ENCODE measurements at places on chromosomes 16 and 17. TPM values are rescaled to one million over a fixed set of nuclear protein-coding genes. Genes with fewer than 3 reads are reported as not detected.

MT1M gene
- not detected for total RNA-seq

PRSS22 gene
- total RNA-seq, result not detected

TNFRSF12A gene
- total RNA-seq, result 5.5 TPM

CDT1 gene
- total RNA-seq, result 97.3 TPM

DNA sequence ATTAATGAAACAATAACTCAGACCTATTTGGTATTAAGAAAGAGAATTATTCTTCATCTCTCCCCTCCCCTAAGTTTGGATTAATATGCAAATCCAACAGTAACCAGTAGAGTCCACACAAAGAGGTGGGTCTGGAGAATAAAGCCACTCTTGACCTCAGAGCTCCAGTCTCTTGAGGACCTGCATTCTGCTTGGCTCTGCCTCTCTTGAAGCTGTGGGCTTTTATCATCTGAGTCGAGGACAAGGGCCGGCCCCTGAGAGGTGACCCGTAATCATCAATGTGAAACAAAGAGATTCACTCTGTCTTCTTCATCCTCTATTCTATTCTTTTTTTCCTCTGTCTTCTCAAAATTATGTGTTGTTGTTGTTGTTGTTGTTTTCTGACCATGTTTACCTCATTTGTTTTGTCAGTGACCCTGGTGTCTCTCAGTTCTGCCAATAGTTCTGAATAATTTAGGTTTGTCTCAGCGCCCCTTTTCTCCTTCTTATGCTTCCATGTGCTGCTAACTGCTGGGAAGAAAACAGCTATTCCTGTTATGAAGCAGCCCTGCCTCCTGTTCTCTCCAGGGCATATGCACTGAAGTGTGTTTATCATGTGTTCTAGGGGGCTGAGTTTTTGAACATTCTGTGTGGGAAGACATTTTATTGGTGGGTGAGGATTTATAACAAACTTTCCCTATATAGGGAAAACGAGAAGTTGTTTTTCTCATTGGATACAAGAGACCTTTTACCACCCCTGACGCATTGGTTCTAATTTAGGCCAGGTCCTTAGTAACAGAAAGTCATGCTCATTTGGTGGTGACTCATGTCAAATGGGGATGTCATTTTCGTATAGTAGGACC lies 135.8 kb downstream of the TRIM37 start:
- peaks cover 3% of the 10 kb centered on the region for H3K27me3 ChIP-seq
- DNase-seq, result no peak
- H3K4me3 ChIP-seq, result no peak overlapping the region
- H3K4me1 ChIP-seq, result no peaks in the 10 kb centered on the region
- H3K27ac ChIP-seq, result no peak overlapping the region

DNA sequence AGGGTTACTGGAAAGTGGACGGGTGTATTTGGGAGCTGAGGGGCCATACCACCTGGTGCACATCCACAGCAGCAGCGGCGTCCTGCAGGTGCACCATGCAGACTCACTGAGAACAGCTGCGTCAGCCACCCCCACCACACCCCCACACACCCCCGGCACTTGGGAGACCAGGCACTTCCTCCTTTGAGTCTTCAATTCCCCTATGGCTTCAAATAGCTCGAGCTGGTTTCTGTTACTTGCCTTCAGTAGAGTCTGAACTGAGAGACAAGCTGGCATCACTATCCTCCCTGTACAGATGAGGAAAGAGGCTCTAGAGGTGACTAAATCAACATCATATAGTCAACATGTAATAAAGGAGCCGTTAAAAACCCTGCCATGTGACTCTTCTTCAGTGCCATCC lies 15.4 kb downstream of the CUEDC1 start:
- no peak for DNase-seq
- no peaks in the 10 kb centered on the region for H3K36me3 ChIP-seq
- H3K4me1 ChIP-seq, result peaks cover 24% of the 10 kb centered on the region
- no peak overlapping the region for H3K27ac ChIP-seq

- H3K27ac ChIP-seq, result no peak overlapping the region
- DNase-seq, result no peak
- peaks cover 52% of the 10 kb centered on the region for H3K27me3 ChIP-seq
- H3K36me3 ChIP-seq, result peaks cover 3% of the 10 kb centered on the region
- H3K4me1 ChIP-seq, result no peaks in the 10 kb centered on the region
These were observed 1.5 kb downstream of the SLC13A5 start for GRCh38 chr17:6711681-6712057.

Measured in activated T-helper 1 cell treated with anti-CD3 and anti-CD28 coated beads, Interleukin-12 subunit alpha, Interleukin-12 subunit beta, Interleukin-2, Interleukin-4 antibody, amounts not matched to agents 30 ng/mL and 10 ng/mL and 1 ng/mL, durations not matched to agents 14 hours and 24 hours and 36 hours (primary cell).